ENCODE measurements at places on chromosomes 16 and 17.

DNA sequence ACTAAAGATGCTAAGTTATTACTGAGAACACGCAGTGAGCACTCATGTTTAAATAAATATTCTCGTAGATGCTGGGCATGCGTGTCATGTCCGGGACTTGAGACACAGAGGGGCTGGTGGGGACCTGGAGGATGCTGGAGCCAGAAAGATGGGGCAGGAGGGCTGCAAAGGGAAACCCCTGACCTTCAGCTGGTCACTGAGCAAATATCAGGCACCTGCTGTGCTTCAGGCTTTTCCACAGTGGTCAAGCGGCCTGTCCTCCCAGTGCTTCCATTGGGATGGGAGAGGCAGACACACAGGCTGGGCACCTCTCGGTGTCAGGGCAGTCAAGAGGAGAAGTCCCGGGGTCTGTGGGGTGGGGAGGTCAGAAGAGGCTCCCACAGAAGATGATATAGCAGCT, 211.4 kb downstream of the GSG1L start:
- no peak overlapping the region for H3K4me3 ChIP-seq
- H3K27me3 ChIP-seq, result peaks cover 27% of the 10 kb centered on the region
- no peak overlapping the region for H3K27ac ChIP-seq
- no peaks in the 10 kb centered on the region for H3K36me3 ChIP-seq
- no peaks in the 10 kb centered on the region for H3K4me1 ChIP-seq

GRCh38 chr16:66161942-66162341, 204.5 kb upstream of the CDH5 start:
- H3K4me3 ChIP-seq, result no peak overlapping the region
- H3K27ac ChIP-seq, result no peak overlapping the region
- H3K27me3 ChIP-seq, result no peaks in the 10 kb centered on the region

DNA sequence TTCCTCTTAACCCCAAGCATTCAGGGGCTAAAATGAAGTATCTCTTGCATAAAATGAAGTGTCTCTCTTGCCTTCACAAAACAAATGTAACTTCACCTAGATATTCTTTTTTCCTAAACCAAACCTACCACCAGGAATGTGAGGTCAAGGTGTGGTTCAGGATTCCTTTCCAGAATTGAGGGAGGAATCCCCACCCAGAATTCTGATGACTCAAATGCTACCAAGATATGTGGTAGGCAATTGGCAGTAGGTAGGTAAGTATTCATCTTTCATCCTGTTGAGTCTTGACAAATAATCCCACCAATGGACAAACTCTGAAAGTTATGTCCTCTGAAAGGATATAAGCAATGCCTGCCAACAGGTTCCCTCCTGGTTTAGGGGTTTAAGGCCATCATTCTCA, 26.2 kb downstream of the TRIM16 start:
- H3K27me3 ChIP-seq, result no peaks in the 10 kb centered on the region
- DNase-seq, result no peak
- peaks cover 2% of the 10 kb centered on the region for H3K36me3 ChIP-seq

DNA sequence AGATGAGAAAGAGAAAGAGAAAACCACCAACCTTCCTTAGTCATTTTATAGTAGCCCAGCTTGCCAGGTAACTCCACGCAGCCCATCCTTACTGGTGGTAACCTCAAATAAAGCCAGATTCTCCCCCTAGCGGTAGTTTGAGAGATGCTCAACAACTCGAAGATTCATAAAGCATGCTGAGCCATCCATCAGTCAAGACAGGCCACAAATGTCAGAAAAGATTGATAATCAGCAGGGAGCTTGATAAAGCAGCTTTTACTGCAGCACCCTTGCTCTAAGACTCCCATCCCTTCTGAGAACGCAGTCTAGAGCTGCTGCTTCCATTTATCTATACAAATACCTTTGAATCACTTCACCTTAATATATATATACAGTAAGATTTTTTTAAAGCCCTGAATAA, 451.5 kb upstream of the HSBP1 start:
- DNase-seq, result no peak
- no peak overlapping the region for H3K27ac ChIP-seq
- no peaks in the 10 kb centered on the region for H3K4me1 ChIP-seq
- no peaks in the 10 kb centered on the region for H3K36me3 ChIP-seq

DNA sequence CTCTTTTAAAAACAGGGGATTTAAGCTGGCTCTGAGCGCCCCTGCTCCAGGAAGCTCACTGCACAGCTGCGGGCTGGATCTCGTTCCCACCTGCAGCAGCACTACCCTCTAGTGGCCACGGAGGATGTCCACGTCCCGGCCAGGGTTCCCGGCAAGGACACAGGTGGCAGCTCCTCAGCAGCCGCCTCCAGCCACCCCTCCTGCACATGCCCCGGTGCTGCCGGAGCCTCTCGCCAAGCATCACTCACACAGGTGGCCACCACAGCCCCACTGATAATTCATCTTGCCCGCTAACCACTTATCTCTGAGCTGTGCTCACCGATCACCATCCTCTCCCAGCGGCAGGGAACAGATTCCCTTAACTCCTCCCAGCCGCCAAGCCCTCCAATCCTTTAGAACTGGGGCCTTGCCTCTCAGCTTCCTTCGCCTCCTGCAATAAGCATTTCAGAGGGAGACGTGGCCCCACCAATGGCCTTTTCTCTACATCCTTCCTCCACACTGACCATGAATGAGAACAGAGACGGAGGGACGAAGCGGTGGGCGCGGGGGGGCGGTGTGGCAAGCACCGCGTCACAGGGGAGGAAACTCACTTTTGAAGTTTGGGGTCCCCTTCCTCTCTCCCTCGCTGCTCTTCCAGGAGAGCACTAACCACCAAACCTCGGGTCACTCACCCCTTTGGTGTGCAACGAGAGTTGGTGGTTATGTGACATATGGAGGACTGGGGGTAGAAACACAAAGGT, 222.1 kb downstream of the RBFOX3 start:
- no peaks in the 10 kb centered on the region for H3K4me1 ChIP-seq
- peak; percentile 44 for DNase-seq
- H3K4me3 ChIP-seq, result no peak overlapping the region
- H3K36me3 ChIP-seq, result no peaks in the 10 kb centered on the region
- H3K27ac ChIP-seq, result no peak overlapping the region

- H3K27me3 ChIP-seq, result no peaks in the 10 kb centered on the region
- H3K27ac ChIP-seq, result no peak overlapping the region
- H3K36me3 ChIP-seq, result peaks cover 50% of the 10 kb centered on the region
- DNase-seq, result peak; percentile 27
- no peak overlapping the region for H3K4me3 ChIP-seq
Measured at GRCh38 chr17:58091024-58091567, 7.9 kb downstream of the DYNLL2 start.

- H3K36me3 ChIP-seq, result no peaks in the 10 kb centered on the region
- no peak for DNase-seq
- H3K27ac ChIP-seq, result no peak overlapping the region
- H3K4me3 ChIP-seq, result no peak overlapping the region
Measured at GRCh38 chr17:72004611-72005331, 116.0 kb upstream of the SOX9 start.

- no peaks in the 10 kb centered on the region for H3K36me3 ChIP-seq
- no peak overlapping the region for H3K4me3 ChIP-seq
- H3K27me3 ChIP-seq, result peaks cover 3% of the 10 kb centered on the region
- no peaks in the 10 kb centered on the region for H3K4me1 ChIP-seq
- DNase-seq, result no peak
Measured at GRCh38 chr17:59512844-59513385, 52.5 kb upstream of the DHX40 start.

All from activated CD8-positive, alpha-beta memory T cell treated with anti-CD3 and anti-CD28 coated beads, Interleukin-2, amount 10 ng/mL, durations not matched to agents 7 days and 5 days (primary cell).